Uterine smooth muscle cell (primary cell): ENCODE measurements at places on chromosomes 16 and 17. TPM values are rescaled to one million over a fixed set of nuclear protein-coding genes. Genes with fewer than 3 reads are reported as not detected.

Gene RAB26
- total RNA-seq, result 1.1 and 1.4 TPM in 2 replicates

Gene TNFRSF17
- total RNA-seq, result not detected in 2 replicates

Gene ITGAX
- total RNA-seq, result 1.2 and 3.4 TPM in 2 replicates

Gene CRHR1
- not detected in 2 replicates for total RNA-seq

Gene ANKFN1
- under 0.01 TPM in 1 of 2 replicates, not detected in the other for total RNA-seq

Gene SPEM2
- not detected in 2 replicates for total RNA-seq

Gene SLC12A3
- total RNA-seq, result under 0.01 TPM in 1 of 2 replicates, not detected in the other

Gene PTX4
- under 0.01 and 0.11 TPM in 2 replicates for total RNA-seq

Gene ARL5C
- total RNA-seq, result not detected in 2 replicates

Gene KRT33A
- not detected in 2 replicates for total RNA-seq

Gene KRTAP9-8
- not detected in 2 replicates for total RNA-seq

Gene RNF135
- total RNA-seq, result 8.3 and 9.9 TPM in 2 replicates

Gene SDF2
- 42.5 and 44.0 TPM in 2 replicates for total RNA-seq

Gene CHD9NB
- total RNA-seq, result 0.66 and 2.1 TPM in 2 replicates

Gene RFFL
- 12.2 and 24.2 TPM in 2 replicates for total RNA-seq

Gene KRT16
- 0.12 and 0.22 TPM in 2 replicates for total RNA-seq

Gene CDH8
- total RNA-seq, result not detected in 2 replicates

Gene CES4A
- 1.00 and 2.2 TPM in 2 replicates for total RNA-seq

Gene TPSG1
- total RNA-seq, result 0.37 TPM in 1 of 2 replicates, not detected in the other

Gene AMDHD2
- 78.5 and 97.8 TPM in 2 replicates for total RNA-seq

Gene KIF2B
- not detected in 2 replicates for total RNA-seq

Gene NLRC3
- under 0.01 TPM in 1 of 2 replicates, not detected in the other for total RNA-seq

Gene CCL11
- 0.12 TPM in 1 of 2 replicates, not detected in the other for total RNA-seq

Gene PRKCB
- 1.00 and 2.4 TPM in 2 replicates for total RNA-seq

Gene PRPSAP1
- total RNA-seq, result 36.4 and 38.2 TPM in 2 replicates

Gene ZACN
- total RNA-seq, result 0.12 TPM in 1 of 2 replicates, not detected in the other

Gene CAVIN1
- 669 and 706 TPM in 2 replicates for total RNA-seq

Gene NPIPA2
- 0.12 and 1.00 TPM in 2 replicates for total RNA-seq

Gene AGRP
- total RNA-seq, result not detected in 2 replicates

Gene PNMT
- total RNA-seq, result 0.22 TPM in 1 of 2 replicates, not detected in the other

Gene KRT39
- total RNA-seq, result 0.11 TPM in 1 of 2 replicates, not detected in the other

Gene SULT1A1
- total RNA-seq, result 0.77 and 0.87 TPM in 2 replicates

Gene CDH3
- 0.25 and 0.33 TPM in 2 replicates for total RNA-seq

Gene SLC46A1
- 3.1 and 5.5 TPM in 2 replicates for total RNA-seq

Gene UMOD
- total RNA-seq, result not detected in 2 replicates

Gene ENPP7
- total RNA-seq, result 0.12 TPM in 1 of 2 replicates, not detected in the other

Gene ARSG
- 2.4 and 3.0 TPM in 2 replicates for total RNA-seq

Gene FBXW10B
- 0.62 and 0.89 TPM in 2 replicates for total RNA-seq

Gene NACA2
- not detected in 2 replicates for total RNA-seq

Gene DNASE1L2
- total RNA-seq, result 0.44 and 0.87 TPM in 2 replicates

Gene SEZ6L2
- 2.1 and 10.0 TPM in 2 replicates for total RNA-seq

Gene EVPLL
- not detected in 2 replicates for total RNA-seq

Gene TP53TG3C
- total RNA-seq, result not detected in 2 replicates

Gene GRIN2A
- 1.00 and 2.1 TPM in 2 replicates for total RNA-seq

Gene CLEC18C
- total RNA-seq, result 0.25 TPM in 1 of 2 replicates, not detected in the other

Gene ZNF205
- total RNA-seq, result 20.5 and 24.1 TPM in 2 replicates

Gene CEMP1
- total RNA-seq, result 0.12 TPM in 1 of 2 replicates, not detected in the other

Gene TMIGD1
- total RNA-seq, result not detected in 2 replicates

Gene COG4
- 76.6 and 102 TPM in 2 replicates for total RNA-seq

Gene ACSM2A
- not detected in 2 replicates for total RNA-seq

Gene SEPTIN12
- total RNA-seq, result not detected in 2 replicates

Gene EME1
- total RNA-seq, result 3.9 and 18.0 TPM in 2 replicates

Gene ADORA2B
- 13.6 and 15.7 TPM in 2 replicates for total RNA-seq

Gene CYGB
- 9.5 and 18.1 TPM in 2 replicates for total RNA-seq

Gene TSEN54
- 13.5 and 15.7 TPM in 2 replicates for total RNA-seq

Gene MSL1
- 45.9 and 47.5 TPM in 2 replicates for total RNA-seq

Gene HOXB8
- total RNA-seq, result 0.22 TPM in 1 of 2 replicates, not detected in the other

Gene PPM1E
- total RNA-seq, result 0.55 and 1.2 TPM in 2 replicates
